ENCODE measurements at places on chromosomes 12 and 14. TPM values are rescaled to one million over a fixed set of nuclear protein-coding genes. Genes with fewer than 3 reads are reported as not detected.

Gene SLC6A15
- 75.1 TPM for polyA plus RNA-seq

Gene OASL
- polyA plus RNA-seq, result not detected

Gene SMCO2
- polyA plus RNA-seq, result not detected

Gene SDSL
- polyA plus RNA-seq, result 4.2 TPM

Gene SLC38A4
- polyA plus RNA-seq, result not detected

Gene FAR2
- polyA plus RNA-seq, result 45.5 TPM

Gene TMCC3
- 6.9 TPM for polyA plus RNA-seq

Gene TAS2R43
- not detected for polyA plus RNA-seq

Gene UNC79
- 10.4 TPM for polyA plus RNA-seq

Gene AMN
- not detected for polyA plus RNA-seq

Gene PMCH
- polyA plus RNA-seq, result 2.1 TPM

Gene POU6F1
- polyA plus RNA-seq, result 1.5 TPM

Gene MYL2
- polyA plus RNA-seq, result not detected

Gene SRRM4
- polyA plus RNA-seq, result 4.1 TPM

Gene WNT5B
- polyA plus RNA-seq, result not detected

Gene RDH16
- not detected for polyA plus RNA-seq

Gene HCAR1
- not detected for polyA plus RNA-seq

Gene NGB
- polyA plus RNA-seq, result 0.59 TPM

Gene CHST11
- polyA plus RNA-seq, result 7.2 TPM

Gene FGF23
- not detected for polyA plus RNA-seq

Gene AKAP3
- polyA plus RNA-seq, result 1.0 TPM

Gene IAPP
- polyA plus RNA-seq, result not detected

Gene GALNT9
- polyA plus RNA-seq, result 7.9 TPM

Gene RNFT2
- 16.2 TPM for polyA plus RNA-seq

Gene TAS2R42
- polyA plus RNA-seq, result not detected

Gene RASAL1
- 5.5 TPM for polyA plus RNA-seq

Gene TBX3
- polyA plus RNA-seq, result 0.88 TPM

Gene GLIPR1L1
- 4.4 TPM for polyA plus RNA-seq

Gene REC8
- polyA plus RNA-seq, result 6.9 TPM

Gene BICDL1
- polyA plus RNA-seq, result 5.6 TPM

Gene TXNDC16
- polyA plus RNA-seq, result 10.3 TPM

Gene SERPINA1
- not detected for polyA plus RNA-seq

Gene B4GALNT1
- 50.4 TPM for polyA plus RNA-seq

Gene DCAF11
- polyA plus RNA-seq, result 9.2 TPM

Gene MYH6
- polyA plus RNA-seq, result not detected

Gene OTX2
- polyA plus RNA-seq, result not detected

Gene GALNT4
- 0.50 TPM for polyA plus RNA-seq

Gene C12orf56
- 38.8 TPM for polyA plus RNA-seq

Gene TMEM179
- polyA plus RNA-seq, result 8.6 TPM

Gene PGF
- polyA plus RNA-seq, result not detected

Gene GALNT6
- not detected for polyA plus RNA-seq

Gene KRT8
- not detected for polyA plus RNA-seq

Gene OTOGL
- polyA plus RNA-seq, result 0.07 TPM

Gene SCNN1A
- not detected for polyA plus RNA-seq

Gene FAIM2
- polyA plus RNA-seq, result 1,023 TPM

All from Purkinje cell (primary cell).